ENCODE measurements at places on chromosomes 2 and 18.
A peak's percentile ranks its signal among the peaks of the same experiment; 100 is the strongest.

GRCh38 chr18:2513616-2514015 is 57.7 kb downstream of the METTL4 start:
- no peak for DNase-seq

- no peak for DNase-seq
Observed at GRCh38 chr18:79606621-79607331, 72.8 kb upstream of the CTDP1 start.

DNA sequence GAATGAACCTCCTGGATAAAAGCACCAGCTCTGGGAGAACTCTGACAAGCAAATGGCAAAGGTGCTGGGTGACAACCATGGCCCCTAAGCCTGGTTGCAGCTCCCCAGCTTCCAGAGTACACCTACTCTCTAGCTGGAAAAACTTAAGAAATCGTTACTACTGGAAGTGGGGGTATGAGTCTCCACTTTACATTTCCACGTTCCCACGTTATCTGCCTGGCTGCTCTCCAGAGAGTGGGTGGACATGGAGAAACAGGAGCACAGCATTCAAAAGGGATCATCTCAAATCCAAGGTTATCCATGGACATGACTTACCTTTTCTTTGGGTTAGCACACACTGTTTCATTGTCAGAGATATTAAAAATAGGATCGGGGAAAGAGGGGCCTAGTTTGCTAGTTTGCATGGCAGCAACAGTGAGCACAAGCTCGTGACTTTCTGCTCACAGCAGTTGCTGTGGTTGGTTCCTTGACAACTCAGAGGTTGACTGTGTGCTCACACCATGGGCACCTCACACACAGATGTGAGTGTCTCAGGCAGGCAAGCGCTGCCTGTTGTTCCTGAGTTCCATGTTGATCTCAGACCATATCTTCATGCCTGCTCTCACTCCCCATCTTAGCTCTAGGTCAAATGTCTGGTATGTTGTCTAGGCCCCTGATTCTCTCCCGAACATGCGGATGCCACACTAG is 32.5 kb downstream of the PTPN18 start:
- DNase-seq, result no peak

GRCh38 chr2:51028829-51029228 is 3.1 kb downstream of the NRXN1 start:
- no peak for DNase-seq

- no peak for DNase-seq
Observed at GRCh38 chr2:176508984-176509740, 239.9 kb downstream of the MTX2 start.

- peak; percentile 77 for DNase-seq
Observed at GRCh38 chr2:11829324-11829946, 83.0 kb downstream of the LPIN1 start.

GRCh38 chr2:102258386-102259074 is 52.8 kb upstream of the IL1RL1 start:
- no peak for DNase-seq

DNA sequence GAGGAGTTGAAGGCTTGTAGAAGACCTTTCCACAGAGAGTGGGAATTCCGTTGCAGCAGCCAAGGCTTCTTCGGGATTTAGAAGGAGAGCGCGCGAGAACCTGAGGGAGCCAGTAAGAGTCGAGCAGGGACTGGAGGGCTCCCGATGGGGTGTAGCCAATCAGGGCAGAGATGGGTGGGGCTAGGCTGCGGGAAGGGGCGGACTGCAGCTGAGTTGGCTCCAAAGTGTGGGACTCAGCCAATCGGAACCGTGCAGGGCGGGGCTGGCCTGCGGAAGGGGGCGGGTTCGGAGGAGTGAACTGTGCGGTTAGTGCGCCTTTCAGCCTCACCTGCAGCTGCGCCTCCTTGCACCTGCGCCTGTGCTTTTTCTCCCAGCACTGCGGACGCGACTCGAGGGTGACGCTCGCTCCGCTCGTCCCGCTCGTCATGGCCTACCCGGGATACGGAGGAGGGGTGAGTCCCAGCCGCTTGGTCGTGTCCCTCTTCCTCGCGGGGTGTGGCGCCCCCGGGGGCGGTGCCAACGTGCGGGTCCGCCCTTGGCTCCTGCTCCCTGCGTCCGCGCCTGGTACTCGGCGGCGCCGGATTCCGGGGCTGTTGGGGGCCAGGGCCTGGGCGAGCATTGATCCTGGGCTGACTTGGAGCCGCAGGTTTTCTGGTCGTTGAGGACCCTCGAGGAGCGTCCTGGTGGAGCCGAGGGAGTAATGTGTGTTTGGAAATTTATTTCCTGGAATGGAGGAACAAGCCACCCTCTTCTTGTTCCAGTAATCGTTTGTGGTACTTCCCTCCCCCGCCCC is at the start of gene GCA:
Gene GCA (plus strand): TSS at position 309 of the 793 bp plus-strand sequence. CDS start 117 bp downstream, at position 426.
- peak; percentile 96 for DNase-seq

- peak; percentile 64 for DNase-seq
Observed at GRCh38 chr2:20483194-20483895, 36.5 kb downstream of the RHOB start.

- no peak for DNase-seq
Observed at GRCh38 chr2:214203744-214204289, 207.0 kb upstream of the VWC2L start.

GRCh38 chr2:158965641-158966040 is 2.8 kb upstream of the TANC1 start:
- no peak for DNase-seq

GRCh38 chr2:127066942-127067341 is 40.0 kb downstream of the BIN1 start:
- no peak for DNase-seq

- no peak for DNase-seq
Observed at GRCh38 chr2:54687595-54688152, 35.8 kb upstream of the EML6 start.

DNA sequence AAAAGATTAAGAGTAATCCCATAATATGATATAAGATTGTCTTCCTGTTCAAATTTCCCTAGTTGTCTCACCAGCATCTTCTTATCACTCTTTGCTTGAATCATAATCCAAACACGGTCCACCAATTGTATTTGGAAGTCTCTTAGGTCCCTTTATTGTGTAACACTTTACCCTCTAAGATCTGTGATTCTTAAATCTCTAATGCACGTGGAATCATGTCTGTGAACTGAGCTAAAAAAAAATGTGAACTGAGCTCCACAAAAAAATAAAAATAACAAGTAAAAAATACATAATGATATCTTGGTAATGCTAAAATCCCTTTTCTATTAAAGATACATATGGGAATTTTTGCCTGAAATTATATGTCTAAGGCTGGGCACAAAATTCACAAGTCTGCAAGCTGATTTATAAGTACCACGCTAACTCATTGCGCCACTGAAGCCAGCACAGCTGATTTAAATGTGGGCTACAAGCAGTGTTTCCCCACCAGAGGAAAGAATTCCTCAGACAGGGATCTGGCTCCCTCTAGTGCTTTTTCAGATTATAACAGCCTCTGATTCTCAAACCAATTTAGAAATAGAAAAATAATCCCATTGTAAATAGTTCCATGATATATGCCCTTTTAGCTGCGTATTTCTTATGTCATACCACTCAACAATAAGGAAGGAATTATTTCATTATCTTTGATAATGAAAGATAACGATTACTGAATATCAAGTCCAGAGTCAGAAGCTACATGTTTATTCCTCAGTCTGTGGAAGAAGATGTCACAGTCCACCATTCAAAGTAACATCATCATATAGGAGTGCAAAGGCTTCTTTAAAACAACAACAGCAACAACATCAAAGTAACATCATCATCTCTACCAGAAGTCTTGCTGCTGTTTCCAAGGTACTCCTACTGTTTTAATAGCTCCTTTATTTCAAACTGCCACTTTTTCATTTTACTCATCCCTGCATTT is 22.9 kb downstream of the RBM43 start:
- peak; percentile 68 for DNase-seq

DNA sequence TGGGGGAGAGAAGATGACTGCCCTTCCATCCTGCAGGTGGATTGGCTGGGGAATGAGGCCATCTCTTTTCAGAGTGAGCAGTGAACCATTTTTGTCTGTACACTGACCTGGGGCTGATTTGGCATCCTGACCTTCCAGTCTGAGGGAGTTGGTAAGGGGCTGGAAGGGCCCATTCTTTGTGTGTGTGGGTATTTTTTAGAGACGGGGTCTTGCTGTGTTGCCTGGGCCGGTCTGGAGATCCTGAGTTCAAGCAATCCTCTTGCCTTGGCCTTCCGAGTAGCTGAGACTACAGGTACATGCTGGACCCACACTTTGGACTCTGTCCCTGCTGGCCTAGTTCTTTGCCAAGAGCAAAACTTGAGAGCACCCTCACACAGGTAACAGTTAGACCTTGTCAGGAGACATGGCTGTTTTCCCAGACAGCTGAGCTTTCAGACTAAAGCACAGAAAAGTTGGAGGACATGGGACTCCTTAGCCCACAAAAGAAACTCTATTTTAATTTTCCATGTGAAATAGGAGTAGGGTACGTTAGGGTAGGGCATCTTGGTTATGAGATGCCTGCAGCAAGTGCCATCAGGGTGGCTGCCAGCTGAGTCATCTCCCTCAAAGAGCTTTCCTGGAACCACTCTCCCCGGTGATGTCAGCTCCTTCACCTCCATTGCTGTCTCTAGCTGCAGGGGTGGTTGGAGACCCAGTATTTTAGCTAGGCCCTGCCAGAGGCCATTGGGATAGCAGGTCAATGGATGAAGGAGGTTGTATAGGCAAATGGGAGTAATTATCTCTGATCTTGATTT is 60.7 kb downstream of the DGKD start:
- no peak for DNase-seq

DNA sequence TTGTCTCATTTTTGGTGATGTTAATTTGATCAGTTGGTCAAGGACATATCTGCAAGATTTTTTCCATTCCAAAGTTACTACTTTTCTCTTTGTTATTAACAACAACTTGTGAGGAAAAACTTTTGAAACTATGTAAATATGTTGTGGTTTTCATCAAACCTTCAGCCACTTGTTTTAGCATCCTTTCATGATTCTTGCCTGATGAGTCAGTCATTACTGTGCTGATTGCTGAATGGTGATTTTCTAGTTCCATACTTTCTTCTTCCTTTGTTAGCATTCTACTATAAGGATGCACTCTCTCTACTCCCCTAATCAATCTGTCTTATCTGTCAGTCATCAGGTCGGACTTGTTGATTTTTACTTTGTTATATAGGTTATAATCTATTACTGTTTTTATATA is 10.9 kb downstream of the TMEM87B start:
- no peak for DNase-seq

- no peak for DNase-seq
Observed at GRCh38 chr2:19009510-19009909, 348.9 kb downstream of the OSR1 start.

DNA sequence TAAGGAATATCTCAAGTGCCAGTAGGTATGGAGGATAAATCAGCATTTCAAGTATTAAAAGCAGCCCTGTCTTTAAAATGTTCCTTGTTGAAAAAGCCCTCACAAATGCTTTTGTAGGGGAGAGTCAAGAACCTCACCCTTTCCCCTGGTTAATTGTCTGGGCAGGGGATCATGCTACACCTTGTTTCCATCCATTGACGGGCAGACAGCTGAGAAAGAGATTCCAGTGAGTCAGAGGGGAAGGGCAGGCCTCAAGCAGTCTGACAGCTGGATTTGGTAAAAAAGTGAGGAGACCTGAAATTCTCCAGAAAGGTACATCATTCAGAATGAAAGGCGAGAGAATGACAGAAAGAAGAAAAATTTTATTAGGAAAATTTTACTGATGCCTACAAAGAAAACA is 203.2 kb upstream of the CYP26B1 start:
- DNase-seq, result no peak

- DNase-seq, result no peak
Observed at GRCh38 chr18:45621061-45621511, 5.8 kb downstream of the SLC14A2 start.

DNA sequence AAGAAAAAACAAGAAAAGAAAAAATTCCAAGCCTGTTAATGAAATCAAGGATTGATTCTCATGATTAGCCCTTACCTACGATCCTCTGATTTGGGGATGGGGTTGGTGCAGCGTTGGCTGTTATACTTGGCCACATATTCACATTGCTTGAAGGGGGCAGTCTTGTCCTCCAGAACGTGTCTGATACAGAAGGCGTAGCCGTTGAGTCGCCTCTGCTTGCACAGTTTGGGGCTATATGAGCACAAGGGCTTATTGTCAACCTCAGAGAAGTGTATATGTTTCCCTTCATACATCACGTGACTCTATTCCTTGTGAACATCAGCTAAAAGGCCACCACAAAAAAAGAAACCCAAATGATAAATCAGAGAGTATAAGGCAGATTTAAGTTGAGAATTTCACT is 23.2 kb downstream of the INO80D start:
- no peak for DNase-seq

- DNase-seq, result no peak
Observed at GRCh38 chr18:57585855-57586250, 649 bp downstream of the FECH start.

DNA sequence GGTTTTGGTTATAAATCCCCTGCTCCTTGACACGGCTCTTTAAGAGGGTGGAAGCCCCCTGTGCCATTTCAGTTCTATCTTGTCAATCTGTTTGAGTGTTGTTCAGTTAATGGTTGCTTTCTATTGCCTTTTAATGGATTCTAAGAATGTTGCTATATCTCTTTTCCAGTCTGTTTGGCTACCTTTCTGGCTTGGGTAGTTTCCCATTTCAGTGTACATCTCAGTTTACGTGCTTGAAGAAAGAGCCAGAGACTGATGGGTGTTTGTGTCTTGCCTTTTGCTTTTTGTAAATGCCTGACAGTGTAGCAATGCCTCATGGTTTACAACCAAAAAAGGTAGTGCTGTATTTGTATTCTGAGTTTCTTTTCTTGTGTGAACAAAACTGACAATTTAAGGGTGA is 45.3 kb downstream of the SPATS2L start:
- no peak for DNase-seq

GRCh38 chr2:66431846-66432587 is 2.9 kb upstream of the MEIS1 start:
- no peak for DNase-seq

GRCh38 chr18:53625997-53626599 is 598.4 kb downstream of the MBD2 start:
- DNase-seq, result no peak

- DNase-seq, result peak; percentile 69
Observed at GRCh38 chr2:101152272-101153076, 1.3 kb upstream of the TBC1D8 start.

GRCh38 chr2:182949572-182950189 is 83.2 kb upstream of the FRZB start:
- DNase-seq, result no peak

DNA sequence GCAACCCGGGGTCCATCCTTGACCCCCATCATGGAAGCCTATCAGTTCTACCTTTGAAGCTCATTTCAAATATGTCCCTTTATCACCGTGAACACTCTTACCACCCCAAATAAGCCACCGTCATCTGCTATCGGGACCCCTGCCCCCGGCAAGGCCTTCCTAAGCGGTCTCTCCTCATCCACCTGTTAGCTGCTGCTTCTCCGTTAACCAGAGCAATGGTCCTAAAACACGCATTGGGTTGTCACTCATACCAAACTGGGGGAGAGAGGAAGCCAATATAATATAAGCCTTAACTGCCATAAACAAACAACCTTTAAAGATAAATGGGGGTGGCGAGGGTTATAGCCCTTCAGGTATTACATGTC is 680 bp downstream of the ASNSD1 start:
- no peak for DNase-seq

All from left forelimb (tissue), 1 donor.